ENCODE measurements at places on chromosomes 6 and 20.

- no peak for DNase-seq
Observed at GRCh38 chr20:15854911-15855310, 718.3 kb downstream of the KIF16B start.

- DNase-seq = no peak
Observed at GRCh38 chr6:53130569-53131290, 17.9 kb downstream of the GCM1 start.

- no peak for DNase-seq
Observed at GRCh38 chr6:136037242-136037875, 185.9 kb downstream of the PDE7B start.

GRCh38 chr6:19587238-19587942 lies 249.8 kb upstream of the ID4 start:
- no peak for DNase-seq

- no peak for DNase-seq
Observed at GRCh38 chr6:90790696-90791095, 203.8 kb upstream of the MAP3K7 start.

- no peak for DNase-seq
Observed at GRCh38 chr6:54238396-54238795, 69.8 kb upstream of the TINAG start.

DNA sequence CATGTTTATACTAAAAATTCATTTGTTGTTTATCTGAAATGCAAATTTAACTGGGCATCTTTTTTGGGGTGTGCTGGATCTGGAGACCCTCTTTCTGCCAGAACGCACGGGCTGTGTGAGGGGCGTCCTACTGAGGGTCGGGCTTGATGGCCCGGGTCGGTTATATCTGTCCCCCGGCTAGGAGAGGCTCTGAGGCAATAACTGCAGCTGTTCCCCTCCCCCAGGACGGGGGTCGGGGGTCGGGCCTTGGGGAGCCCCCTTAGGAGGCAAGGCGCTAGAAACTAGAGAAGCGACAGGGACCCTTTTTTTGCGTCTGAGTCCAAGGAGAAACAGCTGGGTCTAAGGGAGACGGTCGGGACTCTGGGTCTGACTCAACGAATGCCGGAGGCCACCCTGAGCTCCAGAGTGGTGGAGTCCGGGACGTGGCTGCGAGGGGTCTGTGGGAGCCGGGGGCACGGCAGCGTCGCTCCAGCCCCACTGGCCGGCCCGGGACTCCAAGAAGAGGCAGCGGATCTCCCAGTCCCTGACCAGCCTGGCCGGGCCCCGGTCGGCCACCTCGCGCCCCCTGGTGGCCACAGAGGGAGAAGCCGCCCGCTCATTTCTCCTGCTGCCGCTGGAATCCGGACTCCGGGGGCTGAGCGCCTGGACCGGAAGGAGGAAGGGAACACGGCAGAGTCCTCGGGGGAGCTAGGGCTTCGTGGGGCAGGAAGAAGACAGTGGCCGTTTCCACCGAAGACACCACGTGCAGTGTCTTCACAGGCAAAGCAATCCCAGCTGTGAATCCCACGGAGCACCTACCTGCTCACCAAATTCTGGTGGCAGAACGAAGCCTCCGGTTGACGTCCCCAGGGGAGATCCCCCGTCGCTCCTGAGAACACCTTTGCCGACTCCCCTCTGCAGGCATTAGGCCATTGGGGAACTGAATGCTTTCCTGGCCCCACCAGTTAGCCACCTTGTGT lies 24.0 kb upstream of the SCML4 start:
- DNase-seq = peak; percentile 66

GRCh38 chr6:12886961-12887775 lies 170.6 kb downstream of the PHACTR1 start:
- no peak for DNase-seq

DNA sequence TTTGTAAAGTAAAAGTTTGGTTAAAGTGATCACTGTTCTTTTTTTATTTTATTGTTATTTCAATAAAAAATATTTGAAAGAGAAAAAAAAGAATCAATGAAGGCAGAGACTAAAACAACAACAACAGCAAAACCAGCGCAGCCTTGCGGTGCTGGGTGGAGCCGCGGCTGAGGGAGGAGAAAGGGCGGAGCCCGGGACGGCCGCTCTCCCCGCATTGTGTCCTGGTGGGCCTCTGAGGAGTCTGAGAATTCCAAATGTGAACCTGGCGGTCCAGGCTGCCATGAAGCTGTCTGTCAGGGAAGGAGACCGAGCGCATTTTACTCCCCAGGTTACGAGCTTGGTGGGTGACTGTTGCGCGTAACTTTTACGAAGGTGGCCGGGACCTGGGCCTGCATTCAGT lies 43.2 kb downstream of the TMEM242 start:
- no peak for DNase-seq

- DNase-seq = no peak
Observed at GRCh38 chr6:22838345-22838744, 269.0 kb downstream of the HDGFL1 start.

GRCh38 chr6:54586251-54586650 lies 260.3 kb upstream of the FAM83B start:
- no peak for DNase-seq
